ENCODE measurements at places on chromosomes 16 and 17.

DNA sequence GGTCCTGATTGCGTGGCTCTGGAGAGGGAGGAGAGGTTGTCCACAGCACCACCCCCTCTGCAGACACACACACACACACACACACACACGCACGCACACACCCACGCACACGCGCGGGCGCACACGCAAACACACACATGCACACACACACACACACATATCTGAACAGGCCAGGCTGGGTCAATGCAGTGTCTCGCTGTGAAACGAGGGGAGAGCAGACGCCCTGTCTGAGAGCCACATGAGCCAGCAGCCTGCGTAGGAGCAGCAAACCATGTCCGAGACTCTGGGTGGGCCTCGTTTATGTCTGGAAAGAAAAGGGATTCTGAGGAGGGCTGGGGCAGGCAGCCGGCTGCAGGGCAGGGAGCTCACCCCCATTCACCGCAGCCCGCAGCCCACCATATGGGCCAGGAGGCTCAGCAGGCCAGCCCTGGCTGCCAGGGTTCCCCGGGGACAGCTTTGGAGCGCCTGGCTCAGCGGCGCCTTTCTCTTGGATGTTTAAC, 93.3 kb upstream of the TNRC6C start:
- peaks cover 43% of the 10 kb centered on the region for H3K4me1 ChIP-seq
- H3K4me3 ChIP-seq = no peak overlapping the region
- peaks cover 23% of the 10 kb centered on the region for H3K27me3 ChIP-seq
- H3K36me3 ChIP-seq = peaks cover 4% of the 10 kb centered on the region

- no peaks in the 10 kb centered on the region for H3K27me3 ChIP-seq
- no peaks in the 10 kb centered on the region for H3K36me3 ChIP-seq
- peaks cover 25% of the 10 kb centered on the region for H3K4me1 ChIP-seq
- H3K4me3 ChIP-seq = no peak overlapping the region
- no peak overlapping the region for H3K27ac ChIP-seq
These were observed 2.2 kb upstream of the GSDMA start for GRCh38 chr17:39960524-39961041.

DNA sequence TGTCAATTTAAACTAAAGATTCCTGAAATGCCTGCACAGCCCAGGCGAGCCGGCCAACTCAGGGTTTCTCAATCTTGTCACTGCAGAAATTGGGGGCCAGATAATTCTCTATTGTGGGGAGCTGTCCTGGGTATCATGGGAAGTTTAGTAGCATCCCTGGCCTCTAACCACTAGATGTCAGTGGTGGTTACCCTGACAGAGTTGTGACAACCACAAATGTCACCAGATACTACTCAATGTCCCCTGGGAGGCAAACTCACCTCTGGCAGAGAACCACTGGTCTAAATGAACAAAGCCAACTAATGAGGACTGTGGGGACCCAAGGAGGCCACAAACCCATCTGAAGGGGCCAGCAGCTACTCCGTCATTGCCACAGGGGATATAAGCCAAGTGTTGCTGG, 90.9 kb downstream of the MYH11 start:
- peaks cover 7% of the 10 kb centered on the region for H3K27me3 ChIP-seq
- DNase-seq = peak; percentile 73
- no peak overlapping the region for H3K4me3 ChIP-seq

DNA sequence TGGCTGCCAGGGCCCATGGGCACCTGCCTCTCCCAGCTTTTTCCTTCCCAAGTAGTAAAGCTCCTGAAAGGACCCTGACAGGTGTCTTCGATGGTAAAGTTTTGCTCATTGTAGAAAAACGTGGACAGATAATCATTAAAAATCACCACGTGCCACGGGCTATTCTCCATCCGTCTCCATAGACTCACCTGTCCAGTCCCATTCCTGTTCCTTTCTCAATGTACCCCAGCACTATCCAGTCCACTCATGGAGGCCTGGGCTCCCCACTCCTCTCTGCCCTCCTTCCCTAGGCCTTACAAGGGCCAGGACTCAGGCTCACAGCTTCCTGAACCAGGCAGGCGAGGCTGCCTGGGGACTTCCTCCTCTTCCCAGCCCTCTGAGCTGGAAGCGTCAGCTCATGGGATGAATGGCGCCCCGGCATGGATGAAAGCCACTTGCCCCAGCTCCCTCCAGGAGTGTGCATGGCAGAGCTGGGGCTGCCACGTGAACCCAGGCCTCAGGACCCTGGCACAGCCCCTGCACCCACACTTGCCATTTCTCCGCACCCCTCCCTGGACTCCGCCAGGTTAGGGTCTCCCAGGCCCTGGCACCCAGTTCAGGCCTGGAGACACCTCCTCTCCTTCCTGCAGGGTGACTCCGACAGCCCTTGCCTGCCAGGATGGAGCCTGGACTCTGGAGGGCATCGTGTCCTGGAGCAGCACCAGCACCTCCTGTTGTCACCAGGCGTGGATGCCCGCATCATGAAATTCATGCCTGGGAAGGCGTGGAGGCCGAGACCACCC, 8.8 kb downstream of the CTRB1 start:
- H3K4me1 ChIP-seq = no peaks in the 10 kb centered on the region
- H3K27ac ChIP-seq = no peak overlapping the region
- peaks cover 22% of the 10 kb centered on the region for H3K27me3 ChIP-seq
- DNase-seq = no peak
- H3K36me3 ChIP-seq = no peaks in the 10 kb centered on the region

DNA sequence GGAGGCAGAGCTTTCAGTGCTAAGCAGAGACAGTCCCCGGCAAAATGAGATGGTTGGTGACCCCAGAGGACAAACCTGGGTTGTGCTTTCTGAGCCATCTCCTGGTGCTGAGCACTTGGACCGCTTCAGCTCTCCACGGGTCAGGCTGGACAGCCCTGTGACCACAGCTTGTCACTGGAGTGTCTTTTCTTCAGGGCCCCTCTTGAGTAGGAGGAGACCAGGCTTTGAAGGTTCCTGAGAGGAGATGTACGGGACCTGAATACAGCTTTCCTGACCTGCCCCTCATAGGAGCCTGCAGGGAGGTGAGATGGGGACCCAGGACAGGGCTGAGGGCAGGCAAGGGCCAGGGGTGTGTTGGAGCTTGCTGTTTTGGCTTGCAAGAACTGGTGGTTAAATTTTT, 17.8 kb upstream of the ADGRG1 start:
- H3K4me3 ChIP-seq = no peak overlapping the region
- peaks cover 3% of the 10 kb centered on the region for H3K27me3 ChIP-seq
- peaks cover 9% of the 10 kb centered on the region for H3K4me1 ChIP-seq
- no peak for DNase-seq

- H3K27ac ChIP-seq = no peak overlapping the region
- no peaks in the 10 kb centered on the region for H3K36me3 ChIP-seq
- H3K4me1 ChIP-seq = peaks cover 27% of the 10 kb centered on the region
These were observed 237.7 kb downstream of the SEC14L1 start for GRCh38 chr17:77378318-77379064.

DNA sequence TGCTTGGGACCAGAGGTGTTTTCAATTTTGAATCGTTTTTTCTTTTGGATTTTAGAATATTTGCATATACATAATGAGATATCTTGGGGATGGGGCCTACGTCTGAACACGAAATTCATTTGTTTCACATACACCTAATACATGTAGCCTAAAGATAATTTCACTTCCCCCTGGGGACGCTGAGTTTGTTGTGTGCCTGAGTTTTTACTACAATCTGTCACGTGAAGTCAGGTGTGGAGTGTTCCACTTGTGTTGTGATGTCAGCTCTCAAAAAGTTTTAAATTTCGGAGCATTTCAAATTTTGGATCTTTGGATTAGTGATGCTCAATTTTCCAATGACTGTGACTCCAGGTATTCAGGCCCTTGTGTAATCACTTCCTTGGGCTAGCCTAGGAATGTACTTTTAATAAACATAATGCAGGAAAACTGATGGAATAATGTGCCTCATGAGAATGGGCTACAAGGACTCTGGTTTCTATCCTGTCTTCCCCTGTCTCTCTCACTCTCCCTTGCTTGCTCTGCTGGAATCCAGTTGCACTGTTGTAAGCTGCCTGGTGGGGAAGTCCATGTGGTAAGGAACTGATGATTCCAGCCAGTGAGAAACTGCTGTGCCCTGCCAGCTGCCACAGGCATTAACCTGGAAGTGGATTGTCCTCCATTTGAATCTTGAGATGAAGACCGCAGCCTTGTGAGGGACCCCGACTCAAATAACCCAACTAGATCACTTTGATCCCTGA, 403.8 kb downstream of the SHISA9 start:
- peaks cover 3% of the 10 kb centered on the region for H3K27me3 ChIP-seq
- H3K27ac ChIP-seq = no peak overlapping the region
- H3K4me1 ChIP-seq = no peaks in the 10 kb centered on the region
- no peak overlapping the region for H3K4me3 ChIP-seq

- peaks cover 19% of the 10 kb centered on the region for H3K36me3 ChIP-seq
- H3K4me1 ChIP-seq = peaks cover 4% of the 10 kb centered on the region
- H3K27ac ChIP-seq = peak overlapping the region; percentile 23
- DNase-seq = no peak
- H3K4me3 ChIP-seq = no peak overlapping the region
- H3K27me3 ChIP-seq = no peaks in the 10 kb centered on the region
These were observed 13.9 kb downstream of the RECQL5 start for GRCh38 chr17:75652934-75653549.

DNA sequence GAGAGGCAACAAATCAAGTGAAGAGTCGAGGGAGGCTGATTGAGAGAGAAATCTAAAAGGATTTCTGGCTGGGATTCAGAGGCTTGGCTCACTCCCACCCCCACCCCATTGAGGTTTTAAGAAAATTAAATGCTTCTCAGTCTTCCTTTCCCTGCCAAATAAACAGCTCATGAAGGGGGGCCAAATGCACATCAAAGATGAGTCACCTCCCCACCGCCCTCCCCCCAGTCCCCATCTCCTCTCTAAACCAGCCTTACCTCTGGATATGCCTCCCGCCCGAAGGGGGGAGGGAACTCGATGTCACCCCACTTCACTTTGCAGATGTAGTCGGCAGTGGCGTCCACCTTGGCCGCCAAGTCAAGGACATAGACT, 11.6 kb downstream of the ACLY start:
- H3K27ac ChIP-seq = no peak overlapping the region
- no peaks in the 10 kb centered on the region for H3K4me1 ChIP-seq
- no peak for DNase-seq
- peaks cover 35% of the 10 kb centered on the region for H3K36me3 ChIP-seq
- no peak overlapping the region for H3K4me3 ChIP-seq

DNA sequence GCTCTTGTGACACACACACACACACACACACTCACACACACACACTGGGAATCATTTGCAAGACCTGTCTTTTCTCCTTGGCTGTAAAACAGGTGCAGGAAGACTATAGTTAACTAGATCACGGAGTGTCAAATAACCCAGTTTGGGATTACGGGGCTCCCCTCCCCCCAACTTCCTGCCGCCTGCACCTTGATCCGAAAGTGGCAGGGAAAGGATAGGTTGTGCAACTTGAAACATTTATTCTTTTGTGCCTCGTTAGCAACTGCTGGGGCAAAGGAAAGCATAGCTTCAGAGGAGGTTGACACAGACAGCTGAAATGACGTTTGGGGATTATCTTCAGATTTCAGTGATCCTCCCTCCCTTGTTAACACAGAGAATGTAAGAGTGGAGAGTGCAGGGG, 149.5 kb downstream of the NTN1 start:
- peaks cover 3% of the 10 kb centered on the region for H3K36me3 ChIP-seq
- no peak overlapping the region for H3K4me3 ChIP-seq
- peaks cover 5% of the 10 kb centered on the region for H3K4me1 ChIP-seq
- peaks cover 12% of the 10 kb centered on the region for H3K27me3 ChIP-seq
- DNase-seq = no peak
